NCI-H1092 treated with DMSO at 0.1 percent for 48 hours (cell line): ENCODE measurements at places on chromosomes 7 and 10.
A peak's percentile ranks its signal among the peaks of the same experiment; 100 is the strongest.

- DNase-seq: no peak
Observed at GRCh38 chr7:122989041-122989440, 6.5 kb downstream of the TAS2R16 start.

DNA sequence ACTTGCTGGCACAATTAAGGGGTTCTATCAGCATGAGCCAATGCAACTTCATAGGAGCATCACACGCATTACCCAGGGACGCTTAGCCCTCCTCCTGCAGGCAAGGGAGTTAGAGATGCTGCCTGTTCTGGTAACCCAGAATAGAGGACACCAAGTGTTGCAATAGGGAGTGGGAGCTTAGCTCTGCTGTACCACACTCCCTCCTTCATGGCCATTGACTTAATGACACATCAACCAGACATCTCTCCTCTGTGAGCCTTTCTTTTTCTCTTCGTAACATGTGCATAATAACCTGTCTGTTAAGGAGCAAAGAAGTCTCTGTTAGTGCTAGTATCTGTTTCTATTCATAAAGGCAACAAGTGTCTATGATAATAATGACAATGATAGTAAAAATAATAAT, 282.4 kb downstream of the SORCS3 start:
- DNase-seq: no peak

- no peak for DNase-seq
Observed at GRCh38 chr10:80500572-80501380, 36.9 kb upstream of the SH2D4B start.

DNA sequence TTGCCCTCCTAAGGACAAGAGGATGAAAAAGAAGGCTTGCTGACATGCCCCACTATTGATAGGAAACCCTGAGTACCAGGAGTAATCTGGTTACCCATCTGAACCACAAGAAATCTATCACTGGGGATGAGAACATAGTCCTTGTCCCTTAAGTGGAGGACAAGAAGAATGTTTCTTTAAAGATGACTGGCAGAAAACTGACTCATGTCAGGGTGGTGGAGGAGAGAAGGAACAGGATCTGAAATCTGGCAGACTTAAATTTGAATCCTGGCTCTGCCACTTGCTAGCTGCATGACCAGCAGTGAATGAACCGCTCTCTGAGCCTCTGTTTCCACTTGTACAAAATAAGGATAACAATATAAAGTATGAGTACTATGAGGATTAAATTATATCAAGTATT, 38.9 kb upstream of the XPNPEP1 start:
- no peak for DNase-seq

GRCh38 chr10:57579926-57580325, 687.8 kb downstream of the IPMK start:
- DNase-seq: peak; percentile 41

- DNase-seq: no peak
Observed at GRCh38 chr7:129438839-129439651, 4.8 kb downstream of the STRIP2 start.

DNA sequence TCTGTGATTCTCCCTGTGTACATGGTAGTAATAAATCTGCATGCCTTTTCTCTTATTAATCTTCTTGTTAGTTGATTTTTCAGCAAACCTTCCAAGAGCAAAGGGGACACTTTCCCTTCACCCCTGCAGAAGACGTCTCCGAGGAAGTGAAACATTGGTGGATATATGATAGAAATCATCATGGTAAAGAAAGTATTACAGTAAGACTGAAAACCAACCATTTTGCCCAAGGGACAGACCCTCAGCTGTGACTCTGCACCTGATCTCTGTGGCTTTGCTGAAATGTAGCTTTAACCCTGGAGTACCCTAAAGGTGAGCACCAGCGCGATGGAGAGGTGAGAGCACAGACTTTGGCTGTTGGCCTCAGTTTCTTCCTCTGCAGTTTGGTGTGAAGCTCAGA, 32.8 kb upstream of the MYO3A start:
- no peak for DNase-seq

DNA sequence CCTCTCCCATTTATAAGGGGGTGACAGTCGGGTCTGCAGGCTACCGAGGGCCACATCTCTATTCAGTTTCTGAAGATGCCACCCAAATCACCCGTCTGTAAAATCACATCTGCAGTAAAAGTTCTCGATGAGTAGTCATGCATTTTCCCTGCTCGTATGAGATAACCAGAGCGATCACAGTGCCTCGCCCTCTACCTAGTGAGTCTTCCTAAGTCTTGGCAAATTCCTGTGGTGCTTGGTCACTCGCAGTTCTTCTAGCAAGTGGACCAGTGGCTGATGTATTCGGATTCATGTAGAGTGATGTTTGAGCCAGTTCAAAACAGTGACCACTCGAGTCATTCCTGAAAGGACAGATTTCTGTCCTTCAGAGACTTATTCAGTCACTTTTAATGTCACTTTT, 44.9 kb downstream of the INSYN2A start:
- DNase-seq: no peak

DNA sequence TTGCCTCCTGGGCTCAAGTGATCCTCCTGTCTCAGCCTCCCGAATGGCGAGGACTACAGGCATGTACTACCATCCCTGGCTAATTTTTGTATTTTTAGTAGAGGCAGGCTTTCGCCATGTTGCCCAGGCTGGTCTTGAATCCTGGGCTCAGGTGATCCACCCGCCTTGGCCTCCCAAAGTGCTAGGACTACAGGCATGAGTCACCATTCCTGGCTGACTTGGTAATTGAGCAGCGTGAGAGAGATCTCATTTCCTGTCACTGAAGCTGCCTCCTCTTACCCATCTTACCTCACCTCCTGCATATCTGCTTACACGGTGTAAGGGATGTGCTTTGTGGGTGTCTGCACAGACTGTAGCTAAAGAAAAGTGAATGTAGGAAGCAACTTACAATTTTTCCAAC, 9.7 kb downstream of the IFIT3 start:
- DNase-seq: no peak
